Stimulated activated CD8-positive, alpha-beta memory T cell treated with anti-CD3 and anti-CD28 coated beads, Interleukin-15, amount 100 ng/mL, for 1 hour (primary cell): ENCODE measurements at places on chromosomes 4 and X.

DNA sequence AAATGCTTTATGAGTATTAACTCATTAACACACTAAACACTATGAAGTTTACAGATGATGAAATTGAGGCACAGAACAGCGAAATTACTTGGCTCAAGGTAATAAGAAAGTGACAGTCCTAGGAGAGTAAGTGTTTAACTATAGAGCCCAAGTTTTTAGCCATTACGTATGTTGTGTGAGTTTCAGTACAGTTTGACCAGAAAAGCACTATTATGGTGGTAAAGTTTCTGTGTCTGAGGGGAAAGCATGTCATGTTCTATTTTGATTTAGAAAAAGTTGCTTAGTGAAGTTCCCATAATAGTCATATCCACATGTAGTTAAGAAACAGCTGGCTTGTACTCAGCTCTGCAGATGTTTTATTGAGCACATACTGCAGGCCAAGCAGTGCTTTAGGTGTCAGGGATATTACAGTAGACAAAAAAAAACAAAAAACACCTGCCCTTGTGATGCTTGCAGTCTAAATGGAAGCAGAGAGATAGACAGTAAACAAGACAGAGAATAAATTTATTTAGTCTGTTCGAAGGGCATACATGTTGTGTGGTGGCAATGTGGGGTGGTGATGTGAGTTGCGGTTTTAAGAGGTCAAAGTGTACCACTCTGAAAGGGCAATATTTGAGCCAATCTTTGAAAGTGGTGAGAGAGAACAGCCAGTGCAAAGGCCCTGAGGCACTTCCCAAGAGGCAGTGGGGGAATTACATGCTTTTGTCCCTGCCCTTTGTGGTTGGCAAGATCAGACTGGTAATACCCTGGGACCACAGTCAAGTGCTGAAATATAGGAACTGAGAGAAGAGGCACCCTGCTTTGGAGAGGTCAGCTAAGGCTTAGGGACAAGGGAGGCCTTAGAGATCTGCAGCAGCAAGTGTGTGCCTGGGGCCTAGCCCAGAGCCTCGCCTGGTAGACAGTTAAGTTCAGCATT, 6.2 kb downstream of the TMEM131L start:
- no peak for DNase-seq

DNA sequence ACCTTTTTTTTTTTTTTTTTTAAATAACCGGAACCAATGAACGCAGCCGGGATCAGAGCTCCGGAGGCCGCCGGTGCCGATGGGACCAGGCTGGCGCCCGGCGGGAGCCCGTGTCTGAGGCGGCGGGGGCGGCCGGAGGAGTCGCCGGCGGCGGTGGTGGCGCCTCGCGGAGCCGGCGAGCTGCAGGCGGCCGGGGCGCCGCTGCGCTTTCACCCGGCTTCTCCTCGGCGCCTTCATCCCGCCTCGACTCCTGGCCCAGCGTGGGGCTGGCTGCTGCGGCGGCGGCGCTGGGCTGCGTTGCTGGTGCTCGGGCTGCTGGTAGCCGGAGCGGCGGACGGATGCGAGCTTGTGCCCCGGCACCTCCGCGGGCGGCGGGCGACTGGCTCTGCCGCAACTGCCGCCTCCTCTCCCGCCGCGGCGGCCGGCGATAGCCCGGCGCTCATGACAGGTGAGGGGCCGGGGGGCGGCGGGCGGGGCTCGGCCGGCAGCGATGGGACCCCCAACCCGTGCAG, 337 bp downstream of the STIM2 start:
- no peak for DNase-seq

DNA sequence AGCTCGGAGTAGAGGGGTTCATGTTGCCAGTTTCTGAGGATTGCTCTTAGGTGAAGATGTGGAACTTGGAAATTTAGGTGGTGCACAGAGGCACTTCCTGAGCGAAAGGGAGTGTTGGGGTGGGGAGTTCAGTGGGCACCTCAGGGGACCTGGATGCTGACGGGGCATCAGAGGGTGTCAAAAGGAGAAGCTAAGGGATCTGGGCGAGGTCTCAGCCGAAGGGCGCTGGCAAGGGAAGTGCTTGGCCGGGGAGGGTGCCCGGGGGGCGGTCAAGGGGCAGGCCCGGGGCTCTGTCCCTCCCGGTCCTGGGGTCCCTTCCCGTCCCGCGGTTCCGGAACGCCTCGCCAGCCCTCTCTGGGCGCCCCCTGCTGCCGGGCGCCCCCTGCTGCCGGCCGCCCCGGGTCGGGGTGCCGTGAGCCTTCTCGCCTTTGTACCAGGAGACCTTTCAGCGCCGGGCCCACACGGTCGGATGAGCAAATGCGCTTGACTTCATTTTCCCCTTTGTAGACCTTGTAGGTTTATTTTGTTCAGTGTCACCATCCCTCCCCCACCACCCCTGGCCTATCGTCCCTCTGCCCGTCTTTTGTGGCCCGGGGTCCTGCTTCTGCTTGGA, 3.0 kb upstream of the PHOX2B start:
- DNase-seq: no peak

DNA sequence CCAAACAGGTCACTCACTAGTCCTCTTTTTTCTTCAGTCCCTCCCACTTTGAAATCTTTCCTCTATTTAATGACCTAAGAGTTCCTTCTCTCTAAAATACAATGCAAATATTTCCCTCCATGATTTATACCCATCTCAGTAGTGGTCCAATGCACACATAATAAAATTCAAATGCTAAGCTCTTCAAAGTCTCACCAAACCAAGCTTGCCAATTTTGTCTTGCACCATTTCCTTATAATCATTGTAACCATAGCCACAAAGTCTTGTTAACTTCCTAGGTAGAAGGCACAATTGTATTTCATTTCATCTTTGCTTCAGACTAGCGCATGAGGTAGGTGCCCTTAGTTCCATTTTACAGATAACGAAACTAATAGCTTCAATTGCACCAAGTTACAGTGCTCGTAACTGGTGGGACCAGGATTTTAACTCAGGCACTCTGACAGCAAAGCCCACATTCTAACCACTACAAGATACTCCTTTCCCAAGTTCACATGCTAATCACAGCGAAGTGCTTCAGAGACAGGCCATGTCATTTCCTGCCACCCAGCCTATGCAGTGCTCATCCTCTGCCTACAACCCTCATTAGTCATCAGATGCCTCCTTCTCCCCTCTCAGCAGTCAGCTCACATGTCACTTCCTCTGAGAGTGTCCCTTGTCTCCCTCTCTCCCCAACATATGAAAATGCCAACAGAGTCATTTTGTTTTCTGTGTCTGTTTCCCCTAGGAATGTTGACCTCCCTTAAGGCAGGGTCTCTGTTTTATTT, 66.9 kb upstream of the PPARGC1A start:
- no peak for DNase-seq

DNA sequence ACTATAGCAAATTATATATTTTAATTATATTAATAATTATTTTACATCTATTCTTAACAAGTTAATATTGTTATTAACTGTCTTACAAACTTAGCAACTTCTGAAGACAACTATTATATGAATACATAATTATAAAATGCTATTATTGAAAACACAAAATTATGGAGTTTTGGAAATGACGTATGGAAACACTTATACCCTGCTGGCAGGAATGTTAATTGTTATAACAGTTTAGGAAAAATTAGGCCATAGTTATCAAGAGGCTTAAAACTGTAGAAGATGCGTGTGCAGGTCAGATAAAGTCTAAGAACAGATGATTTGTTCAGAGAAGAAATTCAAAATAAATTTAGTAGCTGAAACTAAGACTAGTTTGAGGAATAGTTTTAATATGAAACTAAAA, 211.7 kb downstream of the FAT4 start:
- DNase-seq: no peak

DNA sequence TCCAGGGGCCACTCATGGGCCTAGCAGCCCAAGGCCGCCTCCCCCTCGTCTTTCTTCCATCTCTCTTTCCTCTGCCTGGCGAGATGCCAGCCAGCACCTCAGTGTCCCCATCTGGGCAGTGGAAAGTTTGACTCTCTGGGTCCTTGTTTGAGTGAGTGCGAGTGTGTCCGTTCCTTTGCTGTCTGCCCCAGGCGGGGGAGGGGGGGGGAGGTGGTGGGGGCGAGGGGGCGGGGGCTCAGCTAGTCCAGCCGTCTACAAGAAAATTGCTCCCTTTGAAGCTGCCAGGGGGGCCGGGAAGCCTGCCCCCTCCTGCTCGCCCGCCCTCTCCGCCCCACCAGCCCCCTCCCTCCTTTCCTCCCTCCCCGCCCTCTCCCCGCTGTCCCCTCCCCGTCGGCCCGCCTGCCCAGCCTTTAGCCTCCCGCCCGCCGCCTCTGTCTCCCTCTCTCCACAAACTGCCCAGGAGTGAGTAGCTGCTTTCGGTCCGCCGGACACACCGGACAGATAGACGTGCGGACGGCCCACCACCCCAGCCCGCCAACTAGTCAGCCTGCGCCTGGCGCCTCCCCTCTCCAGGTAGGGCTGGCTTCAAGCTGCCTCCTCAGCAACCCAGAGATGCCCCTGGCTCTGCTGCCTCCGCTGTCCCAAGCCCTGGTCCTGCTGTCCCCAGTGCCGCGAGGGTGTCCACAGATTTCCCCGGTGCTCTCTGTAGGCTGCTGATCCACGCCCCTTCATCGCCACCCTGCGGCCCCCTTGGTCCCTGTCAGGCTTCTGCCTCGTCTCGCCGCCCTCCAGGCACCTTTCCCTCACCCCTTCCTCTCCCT, at the start of gene BGN:
BGN (plus strand) TSS at position 440 of the 821 bp plus-strand sequence. CDS start 9,652 bp downstream, outside the sequence.
- no peak for DNase-seq

DNA sequence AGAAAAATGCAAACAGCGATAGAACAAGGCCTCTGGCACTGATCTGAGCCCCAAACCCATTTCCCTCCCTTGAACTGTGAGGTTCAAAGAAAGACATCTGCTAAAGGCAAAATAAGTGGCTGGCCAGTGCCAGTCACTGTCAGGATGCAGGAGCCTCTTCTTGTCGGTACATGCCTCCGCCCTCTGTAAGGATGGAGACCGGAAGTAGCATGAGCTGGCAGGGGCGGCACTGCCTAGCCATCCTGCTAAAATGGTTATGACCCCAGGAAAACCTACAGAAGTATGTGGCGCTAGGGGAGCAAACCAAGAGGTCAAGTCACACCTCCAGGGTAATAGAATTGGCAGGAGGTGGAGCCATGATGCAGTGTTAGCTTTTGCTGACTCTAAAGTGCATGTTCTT, 180.3 kb downstream of the DCLK2 start:
- no peak for DNase-seq
